Pancreas (tissue), 10 donors: ENCODE measurements at places on chromosomes 13 and 19.

DNA sequence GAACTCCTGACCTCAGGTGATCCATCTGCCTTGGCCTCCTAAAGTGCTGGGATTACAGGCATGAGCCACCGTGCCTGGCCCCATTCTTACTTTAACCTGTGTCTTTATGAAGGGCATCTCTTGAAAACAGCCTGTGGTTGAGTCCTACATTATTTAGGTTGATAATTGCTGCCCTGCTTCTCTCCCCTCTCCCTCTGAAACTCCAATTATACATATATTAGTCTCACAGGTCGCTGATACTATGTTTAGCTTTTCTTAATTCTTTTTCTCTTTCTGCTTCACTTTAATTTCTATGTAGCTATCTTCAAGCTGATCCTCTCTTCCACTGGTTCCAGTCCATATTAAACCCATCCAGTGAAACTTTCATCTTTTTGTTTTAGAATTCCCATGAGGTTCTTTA is 75.1 kb downstream of the SLC6A16 start:
- no peaks in the 10 kb centered on the region for H3K4me1 ChIP-seq
- DNase-seq = no peak
- H3K4me3 ChIP-seq = no peak overlapping the region
- no peaks in the 10 kb centered on the region for H3K27me3 ChIP-seq
- no peak overlapping the region for H3K27ac ChIP-seq

- no peaks in the 10 kb centered on the region for H3K27me3 ChIP-seq
- H3K27ac ChIP-seq = no peak overlapping the region
- no peak overlapping the region for H3K4me3 ChIP-seq
- H3K36me3 ChIP-seq = no peaks in the 10 kb centered on the region
- no peaks in the 10 kb centered on the region for H3K4me1 ChIP-seq
- no peak for DNase-seq
Measured at GRCh38 chr13:39110518-39111097, 72.4 kb downstream of the NHLRC3 start.

GRCh38 chr13:30042272-30042671 is 191.9 kb upstream of the UBL3 start:
- no peak overlapping the region for H3K4me3 ChIP-seq
- H3K36me3 ChIP-seq = no peaks in the 10 kb centered on the region
- no peaks in the 10 kb centered on the region for H3K4me1 ChIP-seq
- H3K27ac ChIP-seq = no peak overlapping the region
- no peaks in the 10 kb centered on the region for H3K27me3 ChIP-seq
- DNase-seq = no peak

- DNase-seq = no peak
- H3K36me3 ChIP-seq = no peaks in the 10 kb centered on the region
- no peaks in the 10 kb centered on the region for H3K27me3 ChIP-seq
- no peak overlapping the region for H3K4me3 ChIP-seq
- H3K27ac ChIP-seq = peak overlapping the region; percentile 59
Measured at GRCh38 chr13:40974460-40975407, 44.4 kb downstream of the ELF1 start.

- no peaks in the 10 kb centered on the region for H3K27me3 ChIP-seq
- H3K36me3 ChIP-seq = no peaks in the 10 kb centered on the region
- no peak overlapping the region for H3K4me3 ChIP-seq
- peaks cover 6% of the 10 kb centered on the region for H3K4me1 ChIP-seq
Measured at GRCh38 chr13:32056316-32056715, 24.7 kb downstream of the FRY start.

GRCh38 chr13:31755803-31756212 is 16.5 kb downstream of the RXFP2 start:
- no peak for DNase-seq
- no peaks in the 10 kb centered on the region for H3K36me3 ChIP-seq
- H3K27ac ChIP-seq = no peak overlapping the region
- no peaks in the 10 kb centered on the region for H3K27me3 ChIP-seq
- H3K4me3 ChIP-seq = no peak overlapping the region
